Amygdala (tissue), 56 donors: ENCODE measurements at places on chromosomes 7 and 10.

- DNase-seq = no peak
Measured at GRCh38 chr10:113128450-113129070, 178.5 kb downstream of the TCF7L2 start.

- no peak for DNase-seq
Measured at GRCh38 chr7:140327261-140327661, 71.1 kb downstream of the SLC37A3 start.

GRCh38 chr7:99102809-99103690 lies 40.9 kb downstream of the SMURF1 start:
- no peak for DNase-seq

DNA sequence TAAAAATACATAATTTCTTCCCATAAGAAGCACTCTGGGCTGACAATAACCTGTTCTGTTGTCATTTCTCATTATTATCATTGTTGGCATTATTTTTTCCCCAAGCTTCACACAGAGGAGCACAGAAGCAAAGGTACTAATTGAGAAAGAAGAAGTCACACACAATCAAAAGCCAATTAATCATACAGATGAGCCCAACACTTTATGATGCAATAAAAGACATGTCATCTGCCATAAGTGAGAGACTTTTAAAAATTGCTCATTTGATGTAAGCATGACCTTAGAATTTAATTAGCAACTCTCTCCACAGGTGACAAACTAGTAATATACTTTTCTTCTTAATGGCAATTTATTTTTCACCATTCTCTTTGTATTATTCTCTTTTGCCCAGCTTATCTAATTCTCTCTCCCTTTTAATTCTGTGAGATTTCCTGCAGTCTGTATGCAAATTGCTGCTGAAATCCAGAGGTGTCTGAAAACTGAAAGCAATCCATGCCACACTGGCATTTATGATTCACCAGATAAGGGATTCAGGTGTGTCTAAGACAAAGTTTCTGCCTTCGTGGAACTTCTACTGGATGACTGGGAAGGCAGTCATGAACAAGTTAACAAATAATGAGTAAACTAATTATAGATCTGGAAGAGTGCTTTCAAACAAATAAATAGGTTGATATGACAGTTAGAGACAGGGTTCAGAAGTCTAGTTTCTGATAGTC lies 203.5 kb downstream of the CHCHD3 start:
- no peak for DNase-seq

DNA sequence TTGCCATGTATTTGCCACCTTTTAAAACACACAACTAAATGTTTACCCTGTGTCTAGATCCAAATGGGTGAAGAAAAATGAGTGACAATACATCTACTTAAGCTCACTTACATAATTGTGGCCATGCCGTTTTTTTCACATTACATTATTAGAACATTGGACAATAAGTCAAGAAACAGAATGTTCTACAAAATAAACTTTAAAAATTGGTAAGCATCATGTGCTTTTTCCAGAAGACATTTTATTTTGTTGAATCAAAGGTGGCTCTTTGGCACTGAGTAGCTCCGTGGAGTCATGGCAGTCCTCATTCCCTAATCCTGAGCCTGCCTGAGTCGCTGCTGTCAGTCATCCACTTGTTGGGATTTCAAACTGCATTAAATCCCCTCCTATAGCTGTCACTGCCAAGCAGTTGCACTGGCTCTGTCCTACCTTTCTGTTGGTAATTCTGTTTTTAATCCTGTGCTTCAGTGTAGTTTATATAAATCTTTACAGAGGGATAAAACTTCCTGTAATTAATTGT lies 32.3 kb downstream of the CAV1 start:
- DNase-seq = no peak

DNA sequence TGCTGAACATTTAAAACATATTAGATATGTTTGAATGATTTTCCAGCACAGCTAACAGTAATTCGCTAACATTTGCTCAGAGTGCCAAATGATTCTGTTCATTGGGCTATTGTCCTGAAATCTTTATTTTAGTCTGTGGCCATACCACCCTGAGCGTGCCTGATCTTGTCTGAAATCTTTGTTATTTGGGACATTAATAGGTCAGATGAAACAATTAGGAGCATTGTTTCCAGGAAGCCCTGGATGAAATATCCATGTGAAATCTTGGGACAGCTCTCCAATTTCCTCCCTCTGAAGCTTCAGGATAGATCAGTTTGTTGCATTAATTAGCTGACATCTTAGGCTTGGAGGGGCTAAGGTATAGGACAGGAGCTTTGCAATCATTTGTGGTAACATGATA lies 512.0 kb downstream of the KIF20B start:
- DNase-seq = no peak

DNA sequence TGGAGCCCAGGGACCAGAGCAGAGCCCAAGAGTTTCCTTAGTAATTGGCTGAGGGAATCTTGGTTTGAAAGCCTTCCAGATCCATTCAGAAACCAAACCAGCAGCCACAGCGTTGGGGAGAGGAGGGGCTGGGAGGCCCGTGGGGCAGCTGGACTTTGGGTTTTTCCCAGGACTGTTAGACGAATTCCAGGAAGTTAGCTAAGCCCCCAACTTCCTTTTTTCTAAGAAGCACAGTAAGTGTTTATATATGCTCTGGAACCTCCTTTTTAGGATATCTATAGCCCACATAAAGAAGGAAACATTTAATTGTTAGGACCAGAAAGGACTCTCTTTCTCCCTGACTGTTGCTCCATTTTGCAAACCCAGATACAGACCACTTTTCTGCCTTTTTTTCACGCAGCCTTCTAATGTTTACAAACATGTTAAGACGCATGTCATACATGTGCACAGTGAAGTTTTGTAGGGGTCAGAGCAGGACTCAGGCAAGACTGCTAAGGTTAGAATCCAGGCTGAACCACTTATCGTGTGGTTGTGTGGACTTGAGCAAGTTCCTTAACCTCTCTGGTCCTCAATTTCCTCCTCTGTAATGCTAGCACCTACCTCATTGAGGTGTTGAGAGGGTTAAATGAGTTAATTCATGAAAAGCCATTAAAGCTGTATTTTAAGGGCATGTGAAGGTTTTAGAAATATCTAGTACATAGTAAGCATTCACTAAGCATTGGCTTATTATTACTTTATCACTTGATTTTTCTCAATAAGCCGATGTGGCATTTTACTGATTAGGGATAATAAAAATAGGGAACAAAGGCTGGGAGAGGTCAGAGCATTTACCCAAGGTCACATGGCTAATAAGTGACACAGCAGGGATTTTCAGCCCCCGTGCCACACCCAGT lies 42.4 kb downstream of the TBATA start:
- no peak for DNase-seq

DNA sequence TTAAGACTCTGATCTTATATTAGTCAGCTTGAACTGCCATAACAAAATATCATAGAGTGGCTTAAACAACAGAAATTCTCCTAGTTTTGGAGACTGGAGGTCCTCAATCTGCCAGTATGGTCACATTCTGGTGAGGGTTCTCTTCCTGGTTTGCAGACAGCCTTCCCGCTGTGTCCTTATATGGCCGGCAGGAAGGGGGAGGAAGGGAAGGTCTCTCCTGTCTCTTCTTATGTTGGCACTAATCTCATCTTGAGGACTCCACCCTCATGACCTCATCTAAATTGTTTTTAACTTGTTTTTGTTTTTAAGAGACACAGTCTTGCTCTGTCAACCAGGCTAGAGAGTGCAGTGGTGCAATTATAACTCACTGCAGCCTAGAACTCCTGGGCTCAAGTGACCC lies 53.1 kb downstream of the VPS41 start:
- DNase-seq = no peak

GRCh38 chr10:97572214-97572989 lies at the start of gene ANKRD2:
Gene ANKRD2 (plus strand): TSS chr10:97572779. CDS start chr10:97572789, 10 bp downstream.
- peak; percentile 70 for DNase-seq

- DNase-seq = no peak
Measured at GRCh38 chr7:3175285-3175902, 125.7 kb upstream of the SDK1 start.

- DNase-seq = no peak
Measured at GRCh38 chr7:157793087-157793353, 456.2 kb downstream of the DNAJB6 start.

DNA sequence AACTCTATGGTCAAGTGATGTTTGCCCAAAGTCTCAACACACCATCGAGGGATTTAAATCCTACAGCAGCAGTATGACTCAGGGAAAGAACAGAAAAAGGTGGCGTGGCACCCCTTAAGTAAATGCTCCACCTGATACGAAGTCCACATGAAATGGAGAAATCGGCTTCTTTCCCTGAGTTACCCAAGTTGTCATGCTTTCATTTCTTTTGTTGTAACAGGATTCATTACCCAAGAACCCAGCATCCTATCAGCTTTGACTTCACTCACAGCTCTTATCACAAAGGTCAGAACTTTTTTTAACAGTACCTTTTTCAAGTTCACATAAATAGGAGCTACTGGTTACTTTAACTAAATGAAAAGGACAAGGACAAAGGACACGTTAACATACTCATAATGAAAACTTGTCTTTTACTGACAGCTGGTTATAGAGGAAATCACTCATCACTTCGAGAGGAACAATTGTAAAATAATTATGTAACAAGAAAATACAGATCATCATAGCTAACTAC lies 219.8 kb upstream of the FRMD4A start:
- DNase-seq = no peak

DNA sequence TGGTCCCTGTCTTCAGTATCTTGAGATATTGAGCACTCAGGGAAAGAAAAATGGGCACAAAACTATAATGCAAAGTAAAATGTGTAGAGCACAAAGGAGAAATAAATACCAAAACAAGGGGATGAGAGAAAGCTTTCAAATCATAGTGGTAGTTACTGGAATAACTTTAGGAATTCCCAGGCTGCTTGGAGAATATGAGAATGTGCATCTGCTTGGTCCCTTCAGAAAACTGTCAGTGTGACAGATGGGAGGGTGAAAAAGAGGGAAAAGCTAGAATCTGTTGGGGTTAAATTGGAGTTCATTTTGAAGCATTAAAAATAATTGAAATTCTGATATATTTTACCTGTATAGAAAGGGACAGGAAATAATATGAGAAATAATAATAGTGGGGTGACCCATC lies 15.3 kb downstream of the ST7 start:
- no peak for DNase-seq

DNA sequence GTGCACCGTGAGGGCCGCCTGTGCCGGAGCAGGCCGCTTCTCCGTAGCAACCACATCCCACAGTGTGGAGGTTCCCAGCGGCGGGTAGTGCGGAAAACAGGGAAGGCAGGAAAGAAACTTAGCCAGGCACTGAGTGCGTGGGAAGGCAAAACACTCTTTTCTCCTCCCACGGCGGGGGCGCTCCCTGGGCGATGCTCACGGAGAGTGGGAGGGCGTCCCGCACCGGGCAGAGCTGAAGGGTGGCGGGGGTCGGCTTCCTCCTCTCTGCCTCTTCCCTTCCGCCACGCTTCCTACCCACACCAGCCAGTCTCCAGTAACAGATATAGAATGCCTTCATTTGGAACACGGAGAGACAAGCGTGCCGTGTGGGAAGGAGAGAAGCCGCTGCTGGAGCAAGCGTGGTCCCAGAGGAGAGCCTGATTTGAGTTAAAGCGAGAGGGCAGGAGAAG lies 252.5 kb downstream of the PAXIP1 start:
- no peak for DNase-seq

DNA sequence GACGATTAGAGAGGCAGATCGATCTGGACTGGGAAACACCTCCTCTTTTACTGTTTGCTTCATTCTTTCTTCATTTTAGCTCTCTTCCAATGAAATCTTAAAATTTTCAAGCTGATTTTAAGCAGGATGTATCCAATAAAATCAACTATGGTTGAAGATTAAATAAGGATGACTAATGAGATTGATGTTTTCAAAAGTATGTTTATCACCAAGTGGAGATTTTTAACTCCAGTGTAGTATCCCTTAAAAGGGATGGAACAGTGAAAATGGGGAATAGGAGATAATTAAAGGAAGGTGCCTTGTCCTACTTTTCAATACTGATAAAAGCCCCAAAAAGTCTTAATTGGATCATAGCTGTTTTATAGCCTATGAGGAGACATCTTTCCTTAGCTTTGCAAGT lies 11.6 kb upstream of the LIPF start:
- DNase-seq = no peak

DNA sequence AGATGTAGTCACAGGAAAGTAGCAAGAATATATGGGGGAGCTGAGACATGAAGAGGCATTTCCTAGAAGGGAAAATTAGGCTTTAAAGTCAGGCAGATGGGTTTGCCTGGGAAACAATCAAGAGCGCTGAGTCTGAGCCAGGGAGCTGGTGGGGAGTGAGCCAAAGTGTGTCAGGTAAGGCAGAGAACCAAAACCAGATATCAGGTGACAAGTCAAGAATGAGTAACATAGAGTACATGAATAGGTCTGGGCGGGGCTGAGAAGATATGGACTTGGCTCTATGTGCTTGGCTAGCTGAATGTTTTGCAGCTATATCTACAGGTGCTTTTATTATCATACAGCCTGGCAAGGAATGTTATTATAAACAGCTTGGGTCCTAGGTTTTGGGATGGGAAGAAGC lies 49.3 kb downstream of the GPR141 start:
- no peak for DNase-seq

DNA sequence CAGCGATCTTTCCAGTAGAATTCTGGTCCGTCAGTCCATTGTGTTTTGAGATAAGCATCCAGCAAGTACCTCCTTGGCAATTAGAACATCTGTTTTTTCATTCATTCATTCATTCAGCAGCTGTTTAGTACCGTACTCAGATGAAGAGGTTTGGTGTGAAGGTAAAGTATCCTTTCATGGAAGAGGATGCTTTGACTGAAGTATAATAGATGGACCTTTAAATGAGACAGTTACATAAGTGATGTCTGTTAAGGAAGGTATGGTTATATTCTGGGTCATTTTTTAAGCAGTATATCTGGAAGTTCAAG lies 1.2 kb downstream of the MAPK8 start:
- no peak for DNase-seq

DNA sequence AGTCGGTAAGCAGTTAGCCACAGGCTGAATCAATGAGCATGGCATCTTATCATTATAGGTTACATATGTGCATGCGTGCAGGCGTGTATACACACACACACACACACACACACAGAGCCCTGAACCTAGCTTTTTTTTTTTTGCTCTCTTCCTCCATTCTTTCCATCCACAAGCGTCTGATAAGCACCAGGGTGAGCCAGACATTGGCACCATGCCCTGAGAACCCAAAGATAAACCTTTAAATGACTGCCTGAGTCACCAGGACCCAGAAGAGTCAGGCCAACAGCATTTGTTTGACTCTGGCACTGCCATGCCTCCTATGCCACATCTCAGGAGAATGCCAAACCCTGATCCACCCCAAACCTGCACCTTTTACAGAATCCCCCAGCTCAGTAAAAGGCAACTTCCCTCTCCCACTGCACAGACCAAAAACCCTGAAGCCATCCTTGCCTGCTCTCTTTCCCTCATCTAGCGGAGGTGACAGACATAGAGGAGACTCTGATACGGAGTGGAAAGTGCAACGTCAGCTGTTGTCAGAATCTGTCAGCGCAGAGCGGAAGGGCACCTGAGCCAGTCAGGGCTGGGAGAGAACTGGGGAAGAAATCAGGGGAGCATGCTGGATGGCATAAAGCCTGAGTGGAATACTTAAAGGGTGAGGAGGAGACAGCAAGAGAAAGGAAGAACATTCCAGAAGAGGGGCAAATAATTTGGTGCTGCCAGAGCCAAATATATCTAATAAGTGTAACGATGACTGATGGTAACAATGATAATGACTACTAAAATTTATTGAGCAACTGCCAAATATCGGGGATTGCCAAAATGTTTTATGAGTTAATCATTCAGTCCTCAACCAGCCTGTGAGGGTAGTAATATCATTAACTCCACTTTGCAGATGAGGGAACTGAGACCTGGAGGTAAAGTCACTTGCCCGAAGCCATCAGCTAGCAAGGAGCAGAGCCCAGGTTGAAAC lies 3.2 kb downstream of the PARP12 start:
- no peak for DNase-seq
